ENCODE measurements at places on chromosomes 5 and 9. TPM values are rescaled to one million over a fixed set of nuclear protein-coding genes. Genes with fewer than 3 reads are reported as not detected.

RNF208 gene
- 22.8 TPM for polyA plus RNA-seq

GRXCR2 gene
- polyA plus RNA-seq, result not detected

CSNK1G3 gene
- 8.1 TPM for polyA plus RNA-seq

OR1J2 gene
- polyA plus RNA-seq, result not detected

PCDHB14 gene
- 2.0 TPM for polyA plus RNA-seq

ECSCR gene
- 31.9 TPM for polyA plus RNA-seq
